NCI-H1436 treated with DMSO at 0.1 percent for 48 hours (cell line): ENCODE measurements at places on chromosomes 1 and 21.

DNA sequence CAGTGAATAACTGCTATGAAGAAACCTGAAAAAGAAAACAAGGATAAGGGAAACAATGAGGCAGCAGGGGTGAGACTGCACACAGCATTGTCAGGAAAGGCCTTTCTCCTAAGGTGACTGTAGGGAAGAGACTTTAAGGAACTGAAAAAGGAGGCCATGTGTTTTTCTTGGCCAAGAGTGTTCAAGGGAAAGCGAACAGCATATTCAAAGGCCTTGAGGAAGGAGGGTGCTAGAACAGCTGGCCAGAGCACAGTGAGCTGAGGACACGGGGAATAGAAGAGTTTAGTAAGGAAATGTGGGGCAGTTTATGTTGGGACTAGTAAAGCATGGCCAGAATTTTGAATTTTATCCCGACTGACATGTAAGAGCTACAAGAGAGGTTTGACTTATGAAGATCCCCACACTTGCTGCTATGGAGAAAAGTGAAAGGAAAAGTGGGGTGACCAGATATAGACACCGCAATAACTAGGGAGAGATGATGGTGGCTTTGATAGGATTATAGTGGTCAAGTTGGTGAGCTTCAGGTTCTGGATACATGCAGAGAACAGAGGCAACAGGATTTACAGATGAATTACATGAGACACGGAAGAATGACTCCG lies 1.4 kb downstream of the RWDD2B start:
- no peak for DNase-seq

GRCh38 chr1:6414881-6415626 lies 4.7 kb downstream of the HES2 start:
- no peak for DNase-seq

DNA sequence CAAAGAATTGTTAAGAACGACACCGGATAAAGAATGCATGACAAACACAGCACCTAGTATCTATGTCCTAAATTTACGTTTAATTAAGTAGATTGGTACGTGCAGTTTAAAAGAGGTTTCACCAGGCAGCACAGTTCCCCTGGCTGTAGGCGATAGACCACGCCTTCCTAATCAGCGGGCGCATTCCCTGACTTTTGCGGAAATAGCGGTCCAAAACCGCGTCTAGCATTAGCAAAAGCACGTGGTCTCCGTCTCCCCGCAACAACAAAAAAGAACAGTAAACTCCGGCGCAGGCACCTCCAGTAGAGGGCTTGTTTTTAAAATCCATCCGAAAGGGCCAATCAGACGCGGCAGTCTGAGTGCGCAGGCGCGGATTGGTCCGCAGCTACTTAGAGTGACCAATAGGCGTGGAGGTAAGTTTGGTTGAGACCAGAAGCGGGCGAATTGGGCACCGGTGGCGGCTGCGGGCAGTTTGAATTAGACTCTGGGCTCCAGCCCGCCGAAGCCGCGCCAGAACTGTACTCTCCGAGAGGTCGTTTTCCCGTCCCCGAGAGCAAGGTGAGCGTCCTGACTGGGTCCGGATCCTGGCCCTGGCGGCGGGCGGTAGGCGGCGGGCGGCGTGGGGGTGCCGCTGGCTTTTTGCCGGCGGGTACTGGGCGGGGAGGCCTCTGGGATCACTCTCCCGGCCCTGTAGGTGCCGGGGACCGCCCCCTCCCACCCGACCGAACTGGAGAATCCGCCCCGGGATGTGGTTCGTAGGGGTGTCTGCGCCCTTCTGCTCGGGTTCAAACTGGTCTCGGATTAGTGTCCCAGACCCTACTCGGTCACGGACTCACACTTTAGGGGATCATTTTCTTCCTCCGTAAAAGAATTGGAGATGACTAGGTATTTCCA lies at the start of gene CENPF:
TSS of gene CENPF (plus strand) at position 432 of the 894 bp plus-strand sequence. CDS start 10,560 bp downstream, outside the sequence.
- DNase-seq, result peak; percentile 99

DNA sequence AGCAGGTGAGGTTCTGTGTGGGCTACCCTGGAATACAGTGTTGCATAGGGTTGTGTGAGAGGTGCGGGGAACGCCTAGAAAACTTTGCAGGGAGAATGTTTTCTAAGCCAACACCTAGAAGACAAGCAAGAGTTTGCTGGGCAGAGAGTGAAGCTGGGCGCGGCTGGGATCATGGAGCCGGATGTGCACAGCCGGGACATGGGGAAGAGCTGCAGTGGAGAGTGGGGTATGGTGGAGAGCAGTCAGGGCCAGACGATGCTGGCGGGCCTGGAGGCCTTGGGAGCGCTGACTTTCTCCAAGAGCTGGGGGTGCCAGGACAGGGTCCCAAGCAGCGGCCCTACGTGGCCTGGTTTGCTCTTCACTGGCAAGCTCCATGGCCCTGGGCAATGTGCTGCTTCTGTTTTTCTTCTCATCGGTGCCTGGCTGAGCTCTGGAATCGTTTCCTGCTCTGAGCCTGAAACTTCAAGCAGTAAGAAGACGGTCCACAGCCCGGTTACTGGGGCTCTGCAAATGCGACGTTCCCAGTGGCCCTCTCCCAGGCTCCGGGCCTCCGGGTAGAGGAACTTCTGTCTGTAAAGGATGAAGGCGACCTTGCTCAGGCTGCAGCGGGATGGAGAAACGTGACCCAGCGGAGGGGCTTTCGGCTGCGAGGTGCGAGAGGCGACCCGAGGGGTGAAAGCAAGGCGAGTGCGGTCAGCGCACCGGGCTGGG lies 51.9 kb upstream of the CD34 start:
- no peak for DNase-seq

- DNase-seq, result no peak
These were observed 320.0 kb downstream of the CHRM3 start for GRCh38 chr1:239706245-239706892.

DNA sequence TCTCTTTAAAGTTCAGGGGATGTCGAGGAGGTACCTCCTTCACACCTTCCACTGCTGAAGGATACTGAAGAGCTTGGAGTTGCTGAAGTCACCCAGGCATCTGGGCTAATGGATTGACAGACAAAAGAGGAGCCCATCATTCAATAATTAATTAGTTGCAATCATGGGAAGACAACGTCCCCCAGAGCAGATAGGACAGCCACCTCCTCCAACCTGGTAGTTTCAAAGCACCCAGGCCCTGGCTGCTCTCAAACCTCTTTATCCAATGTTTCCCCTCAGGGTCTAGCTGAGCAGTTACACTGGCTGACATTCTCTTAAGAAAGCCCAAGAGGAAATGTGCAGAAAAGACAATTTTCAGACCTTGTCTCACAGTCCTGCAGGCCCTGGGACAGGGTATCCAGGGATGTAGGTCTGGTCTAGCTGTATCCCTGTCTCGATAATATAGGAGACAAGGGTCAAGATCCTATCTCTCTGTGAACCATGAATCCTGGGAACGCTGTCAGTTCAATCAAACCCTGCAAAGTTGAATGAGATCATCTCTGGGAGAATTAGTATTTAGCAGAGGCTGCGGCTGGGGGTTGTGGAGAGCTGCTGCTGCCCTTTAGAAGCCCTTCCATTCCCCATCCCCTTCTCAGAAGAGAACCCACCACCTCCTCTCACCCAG lies 1.1 kb downstream of the TSPAN2 start:
- DNase-seq, result no peak

GRCh38 chr21:31318971-31319370 lies 25.1 kb downstream of the TIAM1 start:
- no peak for DNase-seq

GRCh38 chr1:16164213-16165072 lies 8.6 kb upstream of the EPHA2 start:
- no peak for DNase-seq

DNA sequence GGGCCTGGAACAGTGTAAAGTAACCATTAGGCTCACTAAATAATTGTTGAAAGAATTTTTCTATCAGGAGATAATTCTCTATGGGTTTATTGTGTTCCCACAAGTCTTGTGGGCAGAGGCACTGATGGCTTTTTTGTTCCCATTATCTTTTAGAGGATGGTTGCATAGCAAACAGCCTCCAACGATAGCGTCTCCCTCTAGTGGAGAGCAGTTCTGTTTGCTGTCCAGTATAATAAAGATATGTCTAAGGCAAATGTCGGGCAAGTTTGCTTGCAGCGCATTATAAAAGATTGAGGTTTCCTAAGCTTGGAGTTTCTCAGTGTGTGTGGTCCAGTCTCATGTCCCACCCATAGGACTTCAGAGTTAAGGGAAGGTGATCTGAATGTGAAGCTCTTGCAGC lies 1.3 kb upstream of the SLC6A17 start:
- DNase-seq, result no peak

DNA sequence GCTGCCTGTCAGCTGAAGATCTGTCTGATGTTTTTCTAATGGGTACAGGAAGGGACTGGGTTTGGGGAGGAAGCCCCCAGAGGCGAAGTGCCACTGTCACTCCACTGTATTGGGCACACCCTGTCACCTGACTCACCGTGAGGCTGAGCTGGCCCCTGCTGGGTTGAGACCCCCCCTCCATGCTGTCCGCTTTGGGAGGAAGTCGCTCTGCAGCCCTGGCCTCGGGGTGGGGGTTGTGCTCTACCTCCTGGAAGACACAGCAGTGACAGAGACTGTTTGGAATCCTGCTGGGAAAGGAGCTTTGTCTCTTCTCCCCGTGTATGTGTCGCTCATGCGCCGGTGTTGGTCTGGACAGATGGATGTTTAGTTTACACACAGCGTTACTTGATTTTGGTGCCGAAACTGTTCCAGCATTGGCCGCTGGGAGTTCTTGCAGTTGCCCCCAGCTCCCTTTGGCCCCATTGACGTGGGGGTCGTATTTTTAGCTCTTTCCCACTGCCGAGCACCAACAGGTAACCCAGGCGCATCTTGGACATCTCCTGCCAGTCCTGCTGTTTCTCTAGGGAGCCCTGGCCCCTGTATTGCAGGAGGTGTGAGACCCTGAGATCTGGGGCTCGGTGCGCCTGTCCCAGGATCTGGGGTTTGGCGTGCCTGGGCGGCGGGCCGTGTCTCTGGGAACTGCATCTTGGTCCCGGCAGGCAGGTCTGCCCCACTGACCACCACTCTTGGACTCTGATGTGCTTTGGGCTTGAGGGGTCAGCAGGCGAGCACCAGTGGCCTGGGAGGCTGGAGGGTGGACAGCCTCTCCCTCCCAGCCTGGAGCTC lies 30.3 kb downstream of the SLX9 start:
- no peak for DNase-seq

DNA sequence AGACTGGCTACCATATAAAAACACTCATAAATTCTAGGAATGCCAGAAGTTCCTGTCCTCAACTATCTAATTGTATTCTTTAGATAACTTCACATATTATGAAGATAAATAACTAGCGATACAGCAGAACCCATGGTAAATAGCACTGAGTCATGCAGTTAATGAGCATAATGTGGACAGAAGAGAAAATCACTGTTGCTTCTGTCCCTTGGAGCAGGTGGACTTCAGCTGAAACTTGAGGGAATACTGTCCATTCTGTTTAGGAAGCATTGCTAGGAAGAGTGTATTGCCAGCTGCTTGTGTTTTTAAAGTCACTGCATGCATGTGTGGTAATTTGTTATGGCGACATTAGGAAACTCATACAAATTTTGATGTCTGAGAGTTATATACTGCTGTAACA lies 854.4 kb downstream of the LTN1 start:
- DNase-seq, result no peak

DNA sequence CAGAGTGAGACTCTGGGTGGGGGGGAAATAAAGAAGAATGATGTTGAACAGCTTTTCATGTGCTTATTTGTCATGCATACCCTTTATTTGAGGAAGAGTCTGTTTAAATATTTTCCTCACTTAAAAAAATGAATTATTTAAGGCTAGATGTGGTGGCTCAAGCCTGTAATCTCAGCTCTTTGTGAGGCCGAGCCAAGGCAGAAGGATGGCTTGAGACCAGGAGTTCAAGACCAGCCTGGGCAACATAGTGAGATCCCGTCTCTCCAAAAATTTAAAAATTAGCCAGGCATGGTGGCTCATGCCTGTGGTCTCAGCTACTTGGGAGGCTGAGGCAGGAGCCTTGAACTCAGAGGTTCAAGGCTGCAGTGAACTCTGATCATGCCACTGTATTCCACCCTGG lies 25.4 kb downstream of the SLC30A1 start:
- no peak for DNase-seq

GRCh38 chr1:13702425-13703127 lies 2.6 kb downstream of the PRDM2 start:
- no peak for DNase-seq

DNA sequence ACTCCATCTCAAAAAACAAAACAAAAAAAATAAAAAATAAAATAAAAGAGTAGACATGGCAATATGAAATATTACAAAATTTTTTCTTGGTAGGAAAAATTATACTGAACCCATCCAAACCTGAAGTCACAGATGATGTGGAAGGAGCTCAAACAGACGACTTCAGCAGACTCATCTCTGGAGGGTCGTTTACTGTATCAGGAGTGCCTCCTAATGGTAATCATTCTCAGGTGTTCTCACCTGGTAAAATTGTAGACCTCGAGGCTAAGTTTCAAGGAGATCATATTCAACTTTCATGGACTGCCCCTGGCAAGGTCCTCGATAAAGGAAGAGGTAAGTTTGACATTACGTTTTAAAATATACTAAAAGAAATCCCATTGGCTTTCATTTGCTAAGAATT lies 54.3 kb upstream of the SH3GLB1 start:
- DNase-seq, result no peak

DNA sequence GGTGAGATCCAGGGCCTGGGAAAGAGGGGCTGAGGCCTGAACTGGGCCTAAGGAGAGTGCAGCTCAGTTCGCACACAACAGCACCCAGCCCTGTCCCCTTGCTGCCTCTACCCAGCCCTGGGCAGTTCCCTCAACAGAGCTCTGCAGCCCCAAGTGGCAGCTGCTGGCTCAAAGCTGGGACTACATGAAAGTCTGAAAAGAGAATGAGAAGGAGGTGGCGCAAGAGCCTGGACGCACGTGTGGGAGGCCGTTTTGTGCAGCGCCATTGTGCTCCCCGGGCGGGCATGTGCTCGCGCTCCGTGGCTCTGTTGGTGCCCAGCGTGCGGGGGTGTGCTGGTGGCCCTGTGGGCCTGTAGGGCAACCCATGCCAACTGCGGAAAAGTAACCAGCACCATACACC lies 10.3 kb downstream of the GPR37L1 start:
- no peak for DNase-seq

DNA sequence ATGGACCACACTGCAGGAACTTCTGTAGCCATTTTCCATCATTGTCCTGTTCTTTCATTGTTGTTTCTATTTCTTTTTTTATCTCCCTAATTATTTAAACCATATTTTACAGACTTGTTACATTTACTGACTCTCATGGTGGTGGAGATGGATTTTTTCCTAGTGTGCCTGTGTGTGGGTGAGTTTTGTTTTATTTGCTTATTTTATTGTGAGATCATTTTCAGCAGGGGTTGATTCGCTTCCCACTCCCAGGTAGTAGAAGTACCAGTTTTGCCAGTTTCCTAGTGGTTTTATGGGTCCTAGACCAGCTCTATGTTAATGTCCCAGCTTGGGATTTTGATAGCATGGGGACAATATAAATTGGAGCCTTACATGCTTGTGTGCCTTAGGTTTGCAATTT lies 80.0 kb upstream of the BACH1 start:
- DNase-seq, result no peak
